Islet precursor cell (in vitro differentiated cells): ENCODE measurements at places on chromosomes 1 and 21.

DNA sequence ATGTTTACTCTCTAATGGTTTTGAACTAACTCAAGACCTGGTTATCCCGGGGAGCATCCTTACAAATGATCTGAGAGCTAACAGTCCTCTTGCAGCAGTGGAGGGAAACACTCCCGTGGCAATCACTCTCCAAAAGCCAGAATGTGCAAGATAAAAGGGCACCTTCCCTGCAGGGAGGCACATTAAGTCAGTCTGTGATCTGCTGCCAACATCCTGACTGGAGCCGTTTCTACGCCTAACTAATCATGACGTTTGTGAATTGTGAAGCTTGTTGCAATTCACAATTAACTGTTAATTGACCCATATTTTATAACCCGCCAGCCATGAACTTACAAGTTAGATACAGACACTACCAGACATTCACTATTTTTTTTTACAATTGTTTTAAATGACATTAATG lies 52.1 kb upstream of the LGALS8 start:
- no peak for DNase-seq

GRCh38 chr1:173447224-173447623 lies 29.9 kb upstream of the PRDX6 start:
- DNase-seq, result no peak

- no peak for DNase-seq
Observed at GRCh38 chr1:209721323-209721722, 16.7 kb downstream of the HSD11B1 start.

DNA sequence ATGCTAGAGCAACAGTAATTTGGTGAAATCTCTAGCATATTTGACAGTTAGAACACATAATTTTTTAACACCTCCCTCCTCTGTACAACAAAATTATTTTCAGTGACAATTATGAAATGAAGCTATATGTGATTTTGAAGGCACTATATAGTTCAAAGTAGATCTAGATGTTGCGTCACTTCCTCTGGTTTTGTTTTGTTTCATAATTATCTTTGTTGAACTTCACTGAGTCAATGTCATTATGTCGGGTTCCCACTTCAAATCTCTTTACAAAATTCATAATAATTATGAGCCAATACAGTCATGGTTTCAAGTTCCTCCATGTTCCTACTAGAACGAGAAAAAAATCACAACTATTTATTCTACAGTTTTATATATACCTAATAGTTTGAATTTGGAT lies 254.8 kb upstream of the PLXNA2 start:
- DNase-seq, result no peak

GRCh38 chr1:108841703-108842102 lies 15.2 kb downstream of the AKNAD1 start:
- no peak for DNase-seq

GRCh38 chr1:155081472-155082300 lies 3.0 kb downstream of the EFNA3 start:
- peak; percentile 67 for DNase-seq

GRCh38 chr1:41731516-41732030 lies 187.1 kb downstream of the HIVEP3 start:
- no peak for DNase-seq

- no peak for DNase-seq
Observed at GRCh38 chr1:21366288-21366687, 73.6 kb upstream of the NBPF3 start.

GRCh38 chr1:1231400-1232207 lies at the start of gene SDF4:
SDF4 (minus strand) TSS chr1:1232001; CDS start chr1:1228772, 3,229 bp downstream.
- peak; percentile 97 for DNase-seq

- DNase-seq, result peak; percentile 55
Observed at GRCh38 chr1:239630767-239631166, 244.4 kb downstream of the CHRM3 start.

GRCh38 chr1:183638649-183639387 lies 3.2 kb upstream of the ARPC5 start:
- no peak for DNase-seq

DNA sequence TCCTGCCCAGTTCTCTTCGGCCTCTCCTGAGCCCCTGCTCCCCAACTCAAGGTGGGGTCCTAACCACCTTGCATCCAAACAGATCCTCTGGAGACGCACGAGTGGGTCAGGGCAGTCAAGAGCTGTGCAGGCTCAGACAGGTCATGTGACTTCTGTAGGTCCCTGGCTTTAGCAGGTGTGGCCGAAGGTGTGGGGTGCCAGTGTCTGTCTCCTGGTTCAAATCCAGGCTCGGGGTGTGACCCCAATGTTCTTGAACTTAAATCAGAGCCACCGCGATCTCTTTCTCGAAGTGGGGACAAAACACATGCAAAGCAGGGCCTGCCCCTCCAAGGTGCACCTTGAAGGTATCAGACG lies 27.4 kb upstream of the ECE1 start:
- no peak for DNase-seq

GRCh38 chr1:242523719-242524570 lies 552 bp downstream of the PLD5 start:
- peak; percentile 86 for DNase-seq

DNA sequence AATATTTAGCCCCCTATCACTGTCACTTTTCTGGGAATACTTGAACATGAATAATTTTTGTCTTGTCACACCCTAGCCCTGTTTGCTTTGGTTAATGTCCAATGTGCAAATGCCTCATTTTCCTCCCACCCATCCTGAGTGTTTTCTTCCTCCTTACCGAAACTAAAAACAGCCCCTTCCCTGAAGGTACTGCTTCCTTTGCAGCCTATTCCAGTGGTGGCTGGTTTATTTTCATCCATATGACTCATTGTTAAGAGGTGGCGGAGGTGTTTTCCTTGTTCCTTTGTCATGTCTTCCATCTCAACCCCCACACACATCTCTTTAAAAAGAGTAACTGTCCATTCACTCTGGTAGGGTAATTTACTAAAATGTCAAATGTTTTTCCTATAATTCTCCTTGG lies 40.4 kb downstream of the CD55 start:
- DNase-seq, result no peak

GRCh38 chr1:66752000-66752592 lies at the start of gene DYNLT5:
DYNLT5 (plus strand) TSS chr1:66752459; CDS start chr1:66754659, 2,200 bp downstream.
- DNase-seq, result peak; percentile 88

- DNase-seq, result peak; percentile 66
Observed at GRCh38 chr1:199545780-199546179, 481.7 kb upstream of the NR5A2 start.

DNA sequence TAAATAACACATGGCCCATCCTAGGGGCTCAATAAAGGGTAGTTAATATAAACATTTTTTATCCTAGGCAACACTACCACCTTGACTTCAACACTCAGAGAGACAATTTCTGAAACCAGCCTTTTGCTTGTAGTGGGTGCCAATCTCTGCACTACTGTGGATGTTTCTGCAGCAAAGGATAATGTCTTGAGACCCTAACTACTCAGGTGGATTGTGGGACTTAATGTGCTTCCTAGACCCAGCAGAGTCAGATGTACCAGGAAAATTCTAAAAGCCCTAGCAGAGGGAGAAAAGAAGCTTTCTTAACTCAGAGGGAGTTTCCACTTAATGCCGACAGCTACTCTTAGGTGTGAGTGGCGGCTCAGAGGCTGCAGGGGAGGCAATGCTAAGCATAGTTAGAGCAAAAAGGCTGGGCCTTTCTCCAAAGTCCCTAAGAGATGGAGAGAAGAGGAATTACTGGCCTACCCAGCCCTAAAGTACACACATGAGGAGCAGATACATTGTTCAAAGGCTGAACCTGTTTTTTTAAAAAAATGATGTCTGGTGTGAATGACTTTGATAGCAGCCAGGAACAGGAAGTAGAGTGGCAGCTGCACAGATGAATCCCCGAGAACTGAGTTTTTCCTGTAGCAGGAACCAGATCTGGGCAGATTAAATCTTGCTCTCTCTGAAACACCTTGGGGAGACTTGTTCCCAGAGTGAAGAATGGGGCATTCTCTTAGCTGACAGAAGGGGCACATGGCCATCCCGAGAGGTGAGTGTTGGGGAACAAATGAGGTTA lies 33.5 kb upstream of the ABCD3 start:
- DNase-seq, result no peak

GRCh38 chr1:49251019-49251784 lies 474.5 kb upstream of the BEND5 start:
- peak; percentile 45 for DNase-seq

DNA sequence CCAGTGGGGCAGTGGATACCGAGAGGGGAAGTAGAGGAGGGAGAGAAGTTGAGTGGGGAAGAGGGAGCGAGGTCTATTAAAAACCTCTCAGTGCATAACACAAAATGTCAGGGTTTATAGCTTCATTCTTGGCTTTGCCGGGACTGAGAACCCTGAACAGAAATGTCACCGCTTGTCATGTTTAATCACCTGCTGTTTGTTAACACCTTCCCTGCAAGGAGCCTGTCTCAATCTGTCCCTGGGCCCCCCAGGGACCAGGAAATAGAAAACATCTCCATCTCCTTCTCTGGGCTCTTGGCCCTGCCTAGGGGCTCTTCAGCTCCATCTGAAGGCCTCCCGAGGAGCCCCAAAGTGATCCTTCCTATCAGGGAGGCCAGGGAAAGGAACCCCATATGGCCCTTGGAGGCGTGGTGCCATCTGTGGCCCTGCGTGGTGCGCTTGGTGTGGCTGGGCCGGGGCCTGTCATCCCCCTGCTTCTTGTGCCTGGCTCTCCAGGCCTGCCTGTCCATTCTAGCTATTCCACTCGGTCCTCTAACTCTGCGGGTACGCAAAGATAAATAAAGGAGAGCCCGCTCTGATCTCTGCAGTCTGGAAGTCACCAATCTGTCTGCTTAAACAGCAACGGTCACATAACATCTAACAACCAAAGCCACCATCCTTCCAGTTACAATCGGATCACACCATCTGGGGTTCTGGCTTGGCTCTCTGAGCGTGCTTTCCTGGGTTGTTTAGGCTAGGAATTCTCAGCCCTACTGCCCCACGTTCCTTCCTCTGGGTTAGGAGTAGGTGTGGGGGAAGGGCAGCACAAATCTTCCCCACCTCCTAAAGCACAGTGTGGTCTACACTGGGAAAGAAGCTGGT lies 113.8 kb downstream of the CASZ1 start:
- no peak for DNase-seq

DNA sequence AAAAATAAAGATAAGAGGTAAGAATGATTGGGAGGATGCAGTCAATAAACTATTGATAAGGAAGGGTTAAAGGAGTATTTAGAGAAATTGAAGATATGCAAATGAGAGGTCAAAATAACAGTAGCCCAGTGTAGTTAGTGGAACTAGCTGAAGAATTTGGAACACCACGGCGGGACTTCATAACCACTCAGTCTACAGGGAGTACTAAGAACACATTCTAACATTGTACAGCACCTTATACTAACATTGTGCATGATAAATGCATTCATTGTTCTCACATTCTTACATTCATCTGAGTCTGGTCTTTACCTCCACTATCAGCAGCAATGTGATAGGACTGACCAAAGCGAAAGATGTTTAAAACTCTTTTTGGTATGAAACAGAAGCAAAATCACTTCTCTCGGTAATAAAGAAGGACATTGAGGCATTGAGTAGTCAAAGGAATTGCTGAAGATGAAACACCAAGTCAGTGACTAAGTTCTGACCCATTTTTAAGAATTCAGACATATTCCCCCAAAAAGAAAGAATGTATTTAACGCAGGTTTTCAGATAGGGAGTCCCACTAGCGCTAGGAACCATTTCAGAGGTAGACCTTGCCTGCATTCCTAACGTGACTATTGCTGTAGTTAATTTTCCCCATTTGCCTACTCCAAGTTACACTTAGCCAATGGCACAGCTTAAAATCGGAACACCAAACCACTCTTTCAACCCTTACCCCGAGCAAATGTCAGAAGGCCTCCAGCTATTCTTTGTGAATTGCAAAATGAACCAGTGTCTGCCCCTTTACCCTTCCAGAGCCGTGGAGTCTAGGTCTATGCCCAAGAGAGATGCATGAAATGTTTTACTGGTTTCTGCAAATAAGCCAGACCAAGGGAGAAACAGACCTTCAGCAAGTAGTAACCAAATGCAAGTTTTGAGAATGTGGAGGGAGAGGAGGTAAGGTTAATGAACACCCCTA lies 108.8 kb upstream of the IRF2BP2 start:
- DNase-seq, result no peak

DNA sequence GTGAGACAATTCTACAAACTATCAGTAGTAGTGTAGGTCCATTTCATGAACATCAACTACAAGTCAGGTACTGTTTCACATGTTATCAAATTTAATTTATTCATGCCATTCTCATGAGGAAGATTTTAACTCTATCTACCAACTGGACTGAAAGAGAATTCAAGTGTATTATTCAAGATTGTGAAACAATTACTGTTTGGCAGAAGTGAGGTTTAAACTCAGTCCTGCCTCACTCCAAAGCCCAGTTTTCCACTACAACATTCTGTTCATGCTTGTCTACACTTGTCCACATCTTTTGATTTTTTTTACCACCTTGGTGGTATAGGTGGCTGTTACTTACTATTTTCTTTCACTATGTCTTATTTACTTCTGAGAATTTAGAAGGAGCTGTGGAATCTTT lies 272.9 kb downstream of the TGFB2 start:
- DNase-seq, result no peak

- no peak for DNase-seq
Observed at GRCh38 chr1:1041092-1041523, 21.2 kb downstream of the AGRN start.

DNA sequence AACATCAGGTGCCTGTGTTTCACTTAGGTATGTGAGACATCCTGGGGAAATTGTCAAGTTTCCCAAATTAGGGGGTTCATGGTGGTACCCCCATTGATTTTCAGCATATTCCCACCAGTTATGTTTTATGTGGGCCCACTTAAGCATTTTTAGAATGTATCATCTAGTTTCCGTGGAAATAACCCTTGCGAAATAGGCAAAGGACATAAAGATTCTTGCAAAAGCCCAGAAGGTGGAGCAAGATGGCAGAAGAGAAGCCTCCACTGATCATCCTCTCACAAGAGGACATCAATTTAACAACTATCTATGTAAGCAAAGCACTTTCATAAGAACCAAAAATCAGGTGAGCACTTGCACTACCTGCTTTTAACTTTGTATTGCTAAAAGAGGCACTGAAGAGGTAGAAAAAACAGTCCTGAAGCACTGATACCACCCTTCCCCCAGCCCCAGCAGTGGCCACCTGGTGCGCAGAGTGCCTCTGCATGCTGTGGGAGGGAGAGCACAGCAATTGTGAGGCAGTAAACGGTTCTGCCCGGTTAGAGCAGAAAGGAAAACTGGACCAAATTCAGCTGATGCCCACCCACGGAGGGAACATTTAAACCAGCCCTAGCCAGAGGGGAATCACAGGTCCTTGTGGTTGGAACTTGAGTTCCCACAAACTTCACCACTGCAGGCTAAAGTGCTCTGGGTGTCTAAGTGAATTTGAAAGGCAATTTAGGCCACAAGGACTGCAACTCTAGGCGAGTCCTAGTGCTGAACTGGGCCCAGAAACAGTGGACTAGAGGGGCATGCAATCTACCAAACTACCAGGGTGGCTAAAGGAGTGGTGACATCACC lies 23.2 kb downstream of the MCOLN2 start:
- DNase-seq, result no peak

DNA sequence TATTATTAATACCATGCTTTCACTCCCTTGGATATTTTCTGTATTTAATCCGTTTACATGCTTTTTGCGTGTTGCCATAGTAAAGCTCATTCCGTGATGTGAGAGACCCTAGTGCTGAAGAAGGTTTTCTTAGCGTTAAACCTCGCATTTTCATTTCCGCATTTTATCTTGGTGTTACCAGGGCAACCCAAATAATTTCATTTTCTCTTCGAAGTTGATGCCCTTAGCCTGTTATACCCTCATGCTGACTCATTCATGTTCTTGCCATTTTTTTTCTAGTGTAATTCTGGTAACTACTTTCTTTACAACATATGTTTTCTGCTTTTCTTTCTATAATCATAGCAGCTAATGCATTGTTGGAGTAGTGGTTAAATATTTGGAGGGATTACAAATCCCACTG lies 37.2 kb downstream of the LRRC8C start:
- DNase-seq, result no peak

GRCh38 chr1:93578433-93578830 lies 103.2 kb downstream of the BCAR3 start:
- no peak for DNase-seq

GRCh38 chr1:15177710-15178166 lies 24.2 kb downstream of the TMEM51 start:
- DNase-seq, result no peak
